Stimulated activated CD8-positive, alpha-beta memory T cell treated with anti-CD3 and anti-CD28 coated beads, Interleukin-15, amount 100 ng/mL, for 24 hours (primary cell): ENCODE measurements at places on chromosomes 16 and 17.

DNA sequence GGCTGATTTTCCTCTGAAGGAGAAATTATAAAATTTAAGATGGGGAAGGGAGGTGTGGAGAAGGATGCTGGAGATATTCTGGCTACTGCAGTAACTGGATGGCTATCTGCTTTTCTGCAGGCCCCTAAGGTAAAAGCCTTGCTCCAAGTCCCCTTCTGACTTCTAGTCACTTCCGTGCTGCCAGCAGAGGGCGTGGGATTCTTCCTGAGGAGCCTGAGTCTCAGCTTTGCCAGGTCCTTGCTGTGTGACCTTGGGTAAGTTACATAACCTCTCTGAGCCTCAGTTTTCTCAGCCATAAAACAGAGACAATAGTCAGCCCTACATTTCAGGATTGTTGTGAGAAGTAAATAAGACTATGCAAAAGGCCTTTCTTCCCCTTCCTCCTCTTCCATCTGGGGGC lies 24.3 kb upstream of the TMEM220 start:
- no peak for DNase-seq

DNA sequence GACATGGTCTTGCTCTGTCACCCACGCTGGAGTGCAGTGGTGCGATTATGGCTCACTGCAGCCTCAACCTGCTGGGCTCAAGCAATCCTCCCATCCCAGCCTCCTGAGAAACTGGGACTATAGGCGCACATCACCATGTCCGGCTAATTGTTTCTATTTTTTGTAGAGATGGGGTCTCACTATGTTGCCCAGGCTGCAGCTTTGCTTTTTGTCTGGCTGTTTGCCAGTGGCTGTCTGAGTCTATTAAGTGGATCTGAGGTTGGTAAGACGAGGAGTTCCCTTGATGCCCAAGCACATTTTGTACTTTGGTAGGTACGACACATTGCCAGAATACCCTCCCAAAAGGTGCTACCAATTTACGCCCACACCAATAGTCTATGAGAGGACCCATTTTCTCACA lies 5.1 kb downstream of the TBX21 start:
- no peak for DNase-seq

GRCh38 chr17:55177159-55177854 lies 87.5 kb upstream of the HLF start:
- DNase-seq: no peak

DNA sequence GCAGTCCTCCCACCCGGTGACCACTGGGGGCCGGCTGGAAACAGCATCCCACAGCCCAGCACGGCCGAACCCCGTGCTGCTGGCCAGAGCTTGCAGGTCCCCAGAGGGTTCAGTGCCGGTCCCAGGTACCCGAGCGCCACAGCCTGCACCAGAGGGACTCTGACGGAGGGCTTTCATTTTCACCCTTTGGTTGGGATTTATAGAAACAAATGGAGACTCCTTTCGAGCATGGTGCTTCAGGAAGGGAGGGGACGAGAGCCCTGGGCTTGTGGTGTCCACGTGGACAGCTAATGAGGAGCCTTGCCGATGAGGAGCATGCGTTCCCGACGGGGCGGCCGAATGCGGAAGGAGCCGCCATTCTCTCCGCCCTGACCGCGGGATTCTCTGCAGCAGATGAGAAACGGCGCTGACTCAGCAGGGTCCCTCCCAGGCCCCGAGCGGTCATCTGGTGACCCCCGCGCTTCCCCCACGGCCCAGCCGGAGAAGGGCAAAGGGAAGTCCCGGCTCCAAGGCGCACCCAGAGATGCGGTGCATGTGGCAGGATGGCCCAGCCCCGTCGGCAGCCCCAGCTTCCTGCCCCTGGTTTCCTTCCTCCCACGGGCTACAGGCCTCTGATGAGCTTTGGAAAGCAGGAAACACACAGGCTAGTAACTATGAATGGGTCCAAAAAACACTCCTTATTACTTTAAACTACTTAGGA lies 9.8 kb downstream of the SLC38A10 start:
- DNase-seq: peak; percentile 38

GRCh38 chr17:607361-608147 lies 107.1 kb downstream of the VPS53 start:
- no peak for DNase-seq
